Astrocyte (in vitro differentiated cells and primary cell): ENCODE measurements at places on chromosomes 7 and 10.

GRCh38 chr7:151659219-151659618 is 139.5 kb upstream of the RHEB start:
- no peak for DNase-seq
- H3K27ac ChIP-seq, result no peak overlapping the region
- H3K27me3 ChIP-seq, result no peaks in the 10 kb centered on the region
- peaks cover 8% of the 10 kb centered on the region for H3K4me1 ChIP-seq
- no peaks in the 10 kb centered on the region for H3K36me3 ChIP-seq

DNA sequence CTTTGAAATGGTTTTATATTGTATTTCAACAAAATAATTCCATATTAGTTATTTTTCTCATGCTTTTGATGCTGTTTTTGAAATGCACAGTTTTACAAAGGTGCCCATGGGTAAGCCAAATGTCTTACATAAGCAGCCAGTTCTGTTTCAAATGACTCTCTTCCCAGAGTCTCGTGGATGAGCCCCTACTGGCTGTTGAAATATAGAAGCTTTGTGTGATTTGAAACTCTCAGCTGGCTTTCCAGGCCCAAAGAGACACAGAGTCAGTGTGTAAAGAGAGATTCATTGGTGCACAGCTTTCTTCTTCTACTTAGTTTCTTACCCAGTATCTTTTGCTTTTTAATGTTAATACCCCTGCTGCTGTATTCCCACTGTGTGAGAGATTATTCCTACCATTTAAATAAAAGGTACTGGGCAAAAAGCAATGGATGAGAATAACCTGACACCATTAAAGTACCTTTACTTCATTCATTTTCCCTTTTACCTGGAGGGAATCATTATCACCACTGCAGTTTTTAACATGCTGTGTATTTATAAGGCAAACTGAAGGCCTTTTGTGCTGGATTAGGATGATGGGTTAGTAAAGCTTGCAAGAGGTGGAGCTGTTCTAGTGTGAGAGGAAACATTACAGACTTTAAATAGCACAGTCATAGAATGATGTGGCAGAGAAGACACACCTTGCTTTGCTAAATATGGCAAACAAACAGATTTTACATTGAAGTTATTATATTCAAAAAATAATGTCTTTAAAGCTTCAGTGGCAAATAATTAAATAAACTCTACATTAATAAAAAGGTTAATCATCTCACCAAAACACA is 415.1 kb downstream of the THSD7A start:
- no peak for DNase-seq
- H3K4me3 ChIP-seq, result no peak overlapping the region
- no peaks in the 10 kb centered on the region for H3K27me3 ChIP-seq
- H3K27ac ChIP-seq, result no peak overlapping the region
- no peaks in the 10 kb centered on the region for H3K36me3 ChIP-seq
- no peaks in the 10 kb centered on the region for H3K4me1 ChIP-seq

DNA sequence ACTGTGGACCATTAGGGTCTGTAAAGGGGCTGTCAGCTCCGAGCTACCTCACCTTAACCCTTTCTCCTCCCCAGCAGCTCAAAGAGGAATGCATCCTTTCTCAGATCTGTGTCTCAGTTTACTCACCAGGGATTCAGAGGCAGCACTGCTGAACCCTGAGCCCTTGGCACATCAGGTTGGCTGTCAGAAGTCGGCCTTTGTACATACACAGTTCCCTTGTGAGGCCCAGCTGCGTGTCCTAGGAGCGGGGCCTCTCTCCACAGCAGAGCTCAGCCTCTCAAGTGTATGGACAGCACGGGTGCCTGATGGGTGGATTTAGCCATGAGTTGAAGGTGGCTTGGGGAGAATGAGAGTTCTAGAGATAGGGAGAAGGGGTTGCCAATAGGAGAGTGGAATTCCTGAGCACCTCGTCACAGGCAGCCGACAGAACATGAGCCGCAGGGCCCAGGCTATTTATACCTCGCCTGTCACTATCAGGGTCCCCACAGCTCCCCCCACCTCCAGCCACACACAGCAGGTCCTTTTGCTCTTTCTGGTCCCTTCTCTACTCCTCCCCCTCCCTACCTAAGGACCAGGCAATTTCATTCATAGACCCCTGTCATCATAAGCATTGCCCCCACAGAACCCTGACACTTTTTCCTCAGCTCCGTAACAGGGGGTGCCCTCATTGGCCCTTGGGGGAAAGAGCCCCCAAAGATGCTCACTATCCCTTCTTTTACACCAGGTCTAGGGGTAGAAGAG is 2.1 kb upstream of the FLNC start:
- H3K27ac ChIP-seq, result peak overlapping the region; percentile 95
- H3K4me3 ChIP-seq, result peak overlapping the region; percentile 18
- H3K27me3 ChIP-seq, result no peaks in the 10 kb centered on the region
- peaks cover 40% of the 10 kb centered on the region for H3K4me1 ChIP-seq
- H3K36me3 ChIP-seq, result no peaks in the 10 kb centered on the region
- peak; percentile 88 for DNase-seq

DNA sequence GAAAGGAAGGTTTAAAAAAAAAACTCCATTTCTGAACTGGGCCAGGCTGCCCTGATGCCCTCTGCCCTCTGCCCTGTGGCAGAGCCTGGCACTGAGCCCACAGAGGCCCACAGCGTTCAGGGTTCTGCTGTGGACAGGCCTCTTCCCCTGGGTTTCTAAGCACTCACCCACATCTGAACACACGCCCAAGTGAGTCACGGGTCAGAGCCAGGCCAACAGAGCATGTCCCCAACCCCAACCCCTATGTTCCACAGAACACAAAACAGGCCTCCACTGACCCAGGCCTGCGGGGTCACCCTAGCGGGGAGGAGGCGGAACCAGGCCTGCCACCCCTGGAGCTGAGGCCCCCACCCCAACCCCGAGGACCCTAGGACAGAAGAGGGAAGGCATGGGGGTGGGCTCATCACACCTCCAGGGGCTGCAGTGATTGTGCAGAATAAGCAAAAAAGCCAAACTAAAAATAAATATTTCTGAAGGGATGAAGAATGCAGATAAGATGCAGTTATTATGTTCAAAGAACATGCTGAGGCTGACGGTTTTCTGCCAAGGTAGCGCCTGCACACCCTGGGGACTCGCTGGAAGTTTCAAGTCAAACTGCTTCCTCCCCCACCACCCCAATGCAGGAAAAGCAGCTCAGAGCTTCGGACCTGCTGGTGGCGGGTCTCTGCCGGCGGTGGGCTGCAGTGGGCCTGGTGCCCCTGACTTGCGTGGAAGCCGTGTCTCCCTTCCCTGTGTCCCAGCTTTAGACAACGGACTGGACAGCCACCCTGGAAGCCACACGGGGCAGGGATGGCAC is 5.4 kb downstream of the WDR86 start:
- H3K36me3 ChIP-seq, result no peaks in the 10 kb centered on the region
- peaks cover 2% of the 10 kb centered on the region for H3K4me1 ChIP-seq
- H3K27ac ChIP-seq, result no peak overlapping the region
- peaks cover 23% of the 10 kb centered on the region for H3K27me3 ChIP-seq

- H3K4me3 ChIP-seq, result no peak overlapping the region
- H3K4me1 ChIP-seq, result no peaks in the 10 kb centered on the region
- no peak overlapping the region for H3K27ac ChIP-seq
- no peaks in the 10 kb centered on the region for H3K27me3 ChIP-seq
Measured at GRCh38 chr7:139423091-139423490, 60.4 kb downstream of the KLRG2 start.

DNA sequence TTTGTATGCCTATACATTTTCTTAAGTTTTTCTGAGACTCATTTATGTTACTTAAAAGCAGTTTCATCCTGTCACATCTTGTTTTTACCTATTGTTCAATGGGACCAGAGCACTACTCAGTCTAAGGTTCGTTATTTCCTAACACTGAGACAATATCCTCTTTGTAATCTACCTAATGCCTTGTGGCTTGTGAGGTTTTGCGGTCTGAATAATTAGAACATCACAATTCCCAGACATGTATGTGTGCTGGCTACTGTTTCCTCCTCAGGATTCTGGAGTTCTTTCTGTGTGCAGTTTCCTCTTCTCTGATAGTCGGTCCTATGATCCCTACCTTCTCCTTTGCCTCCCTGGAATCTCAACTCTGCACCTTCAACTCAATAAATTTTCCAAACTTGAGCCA is 620.2 kb downstream of the ANKRD7 start:
- H3K27ac ChIP-seq, result no peak overlapping the region
- no peaks in the 10 kb centered on the region for H3K27me3 ChIP-seq
- H3K4me1 ChIP-seq, result no peaks in the 10 kb centered on the region
- DNase-seq, result no peak
- no peaks in the 10 kb centered on the region for H3K36me3 ChIP-seq
- H3K4me3 ChIP-seq, result no peak overlapping the region

- H3K4me1 ChIP-seq, result no peaks in the 10 kb centered on the region
- H3K27ac ChIP-seq, result no peak overlapping the region
- H3K27me3 ChIP-seq, result no peaks in the 10 kb centered on the region
- no peak for DNase-seq
- no peaks in the 10 kb centered on the region for H3K36me3 ChIP-seq
- H3K4me3 ChIP-seq, result no peak overlapping the region
Measured at GRCh38 chr7:95843286-95843685, 70.9 kb downstream of the DYNC1I1 start.
